Activated B cell treated with CpG ODN at 0.5 μM for 24 hours (primary cell): ENCODE measurements at places on chromosomes 6 and 20. TPM values are rescaled to one million over a fixed set of nuclear protein-coding genes. Genes with fewer than 3 reads are reported as not detected.

DNA sequence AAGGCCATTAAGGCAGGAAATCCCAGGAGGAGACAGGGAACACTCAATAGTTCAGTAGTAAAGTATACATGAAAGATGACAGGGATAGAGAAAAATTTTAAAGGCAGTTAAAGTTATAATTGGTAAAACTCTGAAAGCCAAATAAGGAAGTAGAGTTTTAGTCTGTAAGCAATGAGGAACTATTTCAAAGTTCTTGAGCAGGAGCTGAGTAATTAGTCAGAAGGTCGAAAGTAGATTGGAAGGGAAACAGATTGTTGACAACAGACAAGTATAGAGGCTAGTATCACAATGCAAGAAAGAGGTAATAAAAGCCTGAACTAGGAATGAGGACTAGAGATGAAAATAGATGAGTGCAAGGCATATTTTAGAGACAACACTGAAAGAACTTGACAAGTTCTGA, 150.3 kb downstream of the CDK19 start:
- peaks cover 17% of the 10 kb centered on the region for H3K4me1 ChIP-seq
- no peaks in the 10 kb centered on the region for H3K27me3 ChIP-seq
- H3K4me3 ChIP-seq = no peak overlapping the region
- peak overlapping the region; percentile 82 for H3K27ac ChIP-seq
- DNase-seq = no peak
- peaks cover 30% of the 10 kb centered on the region for H3K36me3 ChIP-seq

Gene IL17F
- total RNA-seq = not detected in 2 replicates

DNA sequence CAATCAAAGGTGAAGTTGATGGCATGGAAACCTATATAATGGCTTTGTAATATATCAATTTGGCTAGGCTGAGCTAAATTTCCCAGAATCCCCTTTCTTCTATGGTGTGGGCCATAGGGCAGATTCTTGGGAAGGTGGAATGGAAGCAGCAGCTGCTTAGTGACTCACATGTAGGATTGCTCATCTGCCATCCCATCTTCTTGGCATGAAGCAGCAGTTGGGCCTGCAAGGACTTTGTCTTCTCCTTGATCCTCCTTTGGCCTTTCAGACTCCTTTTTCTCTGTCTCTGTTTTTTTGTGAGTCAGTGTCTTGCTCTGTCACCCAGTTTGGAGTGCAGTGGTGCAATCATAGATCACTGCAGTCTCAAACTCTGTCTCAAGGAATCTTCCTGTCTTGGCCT, 52.6 kb upstream of the CEP162 start:
- no peaks in the 10 kb centered on the region for H3K4me1 ChIP-seq
- H3K27ac ChIP-seq = no peak overlapping the region
- no peaks in the 10 kb centered on the region for H3K27me3 ChIP-seq
- DNase-seq = no peak

GRCh38 chr6:40075056-40075590, 140.9 kb upstream of the MOCS1 start:
- no peaks in the 10 kb centered on the region for H3K36me3 ChIP-seq
- H3K4me3 ChIP-seq = no peak overlapping the region
- peaks cover 6% of the 10 kb centered on the region for H3K27me3 ChIP-seq

DNA sequence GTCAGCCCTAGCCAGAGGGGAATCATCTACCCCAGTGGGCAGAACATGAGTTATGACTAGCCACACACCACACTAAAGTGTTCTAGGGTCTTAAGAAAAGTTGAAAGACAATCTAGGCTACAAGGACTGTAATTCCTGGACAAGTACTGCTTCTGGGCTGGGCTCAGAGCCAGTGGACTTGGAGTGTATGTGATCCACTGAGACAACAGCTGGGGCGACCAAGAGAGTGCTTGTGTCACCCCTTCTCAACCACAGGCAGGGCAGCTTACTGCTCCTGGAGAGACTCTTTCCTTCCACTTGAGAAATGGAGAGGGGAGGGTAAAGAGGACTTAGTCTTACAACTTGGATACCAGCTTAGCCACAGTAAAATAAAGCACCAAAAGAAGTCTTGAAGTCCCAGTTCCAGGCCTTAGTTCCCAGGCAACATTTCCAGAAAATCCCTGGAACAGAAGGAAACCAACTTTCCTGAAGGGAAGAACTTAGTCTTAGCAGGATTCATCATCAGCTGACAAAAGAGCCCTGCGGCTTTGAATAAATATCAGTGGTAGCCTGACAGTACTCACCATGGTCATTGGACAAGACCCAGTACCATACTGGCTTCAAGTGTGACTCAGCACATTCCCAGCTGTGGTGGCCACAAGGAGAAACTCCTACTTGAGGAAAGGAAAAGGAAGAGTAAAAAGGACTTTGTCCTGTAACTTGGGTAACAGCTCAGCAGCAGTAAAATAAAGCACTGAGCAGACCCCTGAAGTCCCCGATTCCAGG, 355.1 kb upstream of the ADGRB3 start:
- H3K36me3 ChIP-seq = no peaks in the 10 kb centered on the region
- H3K27me3 ChIP-seq = no peaks in the 10 kb centered on the region
- no peak for DNase-seq

- no peaks in the 10 kb centered on the region for H3K27me3 ChIP-seq
- peak overlapping the region; percentile 94 for H3K27ac ChIP-seq
- H3K36me3 ChIP-seq = peaks cover 42% of the 10 kb centered on the region
These were observed 913 bp downstream of the BTN2A2 start for GRCh38 chr6:26383624-26384417.

- H3K27me3 ChIP-seq = no peaks in the 10 kb centered on the region
- DNase-seq = peak; percentile 55
- peaks cover 28% of the 10 kb centered on the region for H3K4me1 ChIP-seq
- peak overlapping the region; percentile 96 for H3K4me3 ChIP-seq
These were observed 827 bp downstream of the E2F3 start for GRCh38 chr6:20402342-20403069.

Gene MCCD1
- not detected in 2 replicates for total RNA-seq

- DNase-seq = no peak
- no peaks in the 10 kb centered on the region for H3K36me3 ChIP-seq
- no peak overlapping the region for H3K4me3 ChIP-seq
- H3K27ac ChIP-seq = no peak overlapping the region
- H3K27me3 ChIP-seq = peaks cover 14% of the 10 kb centered on the region
These were observed 9.3 kb upstream of the TRAF3IP2 start for GRCh38 chr6:111614833-111615582.

DNA sequence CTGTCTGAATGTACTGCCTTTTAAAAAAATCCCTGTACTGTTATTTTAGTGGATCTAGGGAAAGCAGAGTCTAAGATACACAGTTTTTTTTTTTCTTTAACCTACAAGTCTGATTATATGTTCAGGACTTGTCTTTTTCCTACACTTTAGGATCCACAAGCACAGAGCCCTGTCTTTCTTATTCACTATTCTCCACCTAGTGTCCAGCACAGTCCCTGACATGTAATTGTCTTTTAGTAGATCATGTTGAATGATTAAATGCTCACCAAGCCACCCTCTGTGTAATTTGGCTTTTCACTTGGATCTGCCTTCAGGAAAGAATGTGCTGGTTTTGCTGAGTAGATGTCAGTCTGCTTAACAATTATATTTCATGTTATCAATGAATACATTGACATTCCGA, 35.8 kb upstream of the YWHAB start:
- DNase-seq = no peak
- no peaks in the 10 kb centered on the region for H3K4me1 ChIP-seq
- no peaks in the 10 kb centered on the region for H3K36me3 ChIP-seq
- H3K27me3 ChIP-seq = peaks cover 26% of the 10 kb centered on the region
- no peak overlapping the region for H3K27ac ChIP-seq

Gene GTSF1L
- total RNA-seq = 0.34 and 1.3 TPM in 2 replicates

Gene JARID2
- total RNA-seq = 27.0 and 28.5 TPM in 2 replicates

Gene GGTLC1
- not detected in 2 replicates for total RNA-seq

DNA sequence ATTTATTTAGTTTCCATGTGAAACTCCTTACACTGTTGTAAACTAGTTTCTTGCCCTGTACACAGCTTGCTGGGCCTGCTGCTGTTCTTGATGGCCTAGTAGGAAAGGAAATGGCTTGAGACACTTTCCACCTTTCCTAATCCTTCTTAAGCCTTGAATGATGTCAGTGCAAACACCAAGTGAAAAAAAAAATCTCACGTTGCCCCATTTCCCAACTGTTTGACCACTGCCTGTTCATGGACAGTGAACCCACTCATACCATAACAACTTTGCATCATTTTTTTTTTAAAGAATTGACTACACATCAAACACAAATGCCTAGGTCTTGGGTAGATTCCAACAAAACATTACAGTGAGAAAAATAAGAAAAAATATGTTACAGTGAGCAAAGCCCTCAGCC, 653.6 kb upstream of the FLRT3 start:
- no peak overlapping the region for H3K4me3 ChIP-seq
- no peaks in the 10 kb centered on the region for H3K4me1 ChIP-seq
- H3K27me3 ChIP-seq = peaks cover 1% of the 10 kb centered on the region

- no peaks in the 10 kb centered on the region for H3K36me3 ChIP-seq
- no peaks in the 10 kb centered on the region for H3K4me1 ChIP-seq
- H3K27me3 ChIP-seq = no peaks in the 10 kb centered on the region
- no peak for DNase-seq
These were observed 57.6 kb upstream of the JAG1 start for GRCh38 chr20:10731190-10731965.
